ENCODE measurements at places on chromosomes 5 and 9.

- ATAC-seq, result no peak
Observed at GRCh38 chr9:19162026-19162366, 34.7 kb upstream of the PLIN2 start.

DNA sequence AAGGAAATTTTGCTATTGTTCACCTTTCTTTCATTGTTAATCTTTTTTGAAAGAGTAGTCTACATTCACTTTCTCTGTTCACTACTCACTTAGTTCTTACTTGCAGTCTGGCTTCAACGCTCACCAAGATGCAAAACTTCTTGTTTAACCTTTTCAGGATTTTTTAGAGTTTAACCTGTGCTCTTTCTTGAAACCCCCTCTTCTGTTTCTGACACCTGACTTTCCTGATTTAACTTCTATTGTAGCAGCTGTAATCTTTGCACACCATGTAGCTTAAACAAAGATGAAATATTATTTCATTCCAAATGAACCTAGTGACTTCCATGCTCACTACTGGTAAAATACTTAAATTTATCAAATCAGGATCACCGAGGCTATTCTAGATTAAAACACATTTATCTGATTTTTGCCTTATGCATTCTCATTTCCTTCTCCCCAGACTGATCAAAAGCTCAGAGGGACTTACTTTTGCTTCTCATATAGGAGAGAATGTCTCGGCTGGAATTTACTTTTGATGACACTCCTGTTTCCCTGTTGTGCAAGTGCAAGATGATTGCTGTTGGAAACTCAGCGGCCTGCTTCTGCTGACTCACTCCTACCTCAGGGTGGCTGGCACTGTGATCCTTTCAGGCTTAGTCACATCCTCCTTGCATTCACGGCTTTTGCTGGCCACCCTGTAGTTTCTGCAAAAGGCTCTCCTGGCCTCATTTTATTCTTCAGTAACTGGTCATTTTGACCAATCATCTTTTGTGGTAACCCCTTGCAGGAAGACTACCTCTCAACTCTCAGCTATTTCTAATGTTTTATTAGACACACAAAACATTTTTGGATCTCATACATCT lies 109.3 kb upstream of the IFNE start:
- ATAC-seq, result peak; percentile 100

DNA sequence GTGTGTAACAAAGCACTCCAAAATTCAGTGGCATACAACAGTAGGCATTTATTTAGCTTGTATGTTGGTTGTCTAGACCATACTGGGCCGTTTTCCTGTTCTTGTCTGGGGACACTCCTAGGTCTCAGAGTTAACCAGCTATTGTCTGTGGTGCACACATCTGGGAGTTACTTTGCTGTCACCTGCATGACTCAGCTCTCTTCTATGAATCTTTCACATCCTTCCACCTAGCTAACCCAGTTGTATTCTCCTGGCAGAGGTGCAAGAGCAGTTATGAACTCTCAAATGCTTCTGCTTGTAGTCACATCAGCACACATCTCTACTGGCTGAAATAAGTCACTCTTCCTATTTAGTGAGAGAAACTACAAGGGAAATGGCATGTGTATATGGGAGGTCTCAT lies 138.1 kb downstream of the BAAT start:
- ATAC-seq, result no peak

- peak; percentile 4 for ATAC-seq
Observed at GRCh38 chr5:107670087-107670931, 428 bp downstream of the EFNA5 start.

DNA sequence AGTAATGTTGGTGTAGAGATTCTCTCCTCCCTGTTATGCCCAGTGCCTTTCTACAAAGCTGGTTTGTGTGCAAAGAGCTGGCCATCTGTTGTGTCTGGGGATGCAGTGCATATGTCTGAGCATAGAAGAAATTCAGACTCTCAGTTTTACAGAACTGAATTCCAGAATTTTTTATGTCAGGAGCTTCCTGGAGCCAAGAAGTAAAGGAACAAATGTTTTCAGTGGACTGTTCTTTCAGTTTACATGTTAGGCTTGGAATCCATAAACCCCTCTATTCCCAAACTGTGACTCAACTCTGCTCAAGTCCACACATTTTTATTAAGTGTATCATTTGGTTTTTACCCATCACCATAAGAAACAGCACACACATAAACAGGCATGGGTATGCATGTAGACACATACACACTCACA lies 366.0 kb downstream of the BRINP1 start:
- no peak for ATAC-seq

DNA sequence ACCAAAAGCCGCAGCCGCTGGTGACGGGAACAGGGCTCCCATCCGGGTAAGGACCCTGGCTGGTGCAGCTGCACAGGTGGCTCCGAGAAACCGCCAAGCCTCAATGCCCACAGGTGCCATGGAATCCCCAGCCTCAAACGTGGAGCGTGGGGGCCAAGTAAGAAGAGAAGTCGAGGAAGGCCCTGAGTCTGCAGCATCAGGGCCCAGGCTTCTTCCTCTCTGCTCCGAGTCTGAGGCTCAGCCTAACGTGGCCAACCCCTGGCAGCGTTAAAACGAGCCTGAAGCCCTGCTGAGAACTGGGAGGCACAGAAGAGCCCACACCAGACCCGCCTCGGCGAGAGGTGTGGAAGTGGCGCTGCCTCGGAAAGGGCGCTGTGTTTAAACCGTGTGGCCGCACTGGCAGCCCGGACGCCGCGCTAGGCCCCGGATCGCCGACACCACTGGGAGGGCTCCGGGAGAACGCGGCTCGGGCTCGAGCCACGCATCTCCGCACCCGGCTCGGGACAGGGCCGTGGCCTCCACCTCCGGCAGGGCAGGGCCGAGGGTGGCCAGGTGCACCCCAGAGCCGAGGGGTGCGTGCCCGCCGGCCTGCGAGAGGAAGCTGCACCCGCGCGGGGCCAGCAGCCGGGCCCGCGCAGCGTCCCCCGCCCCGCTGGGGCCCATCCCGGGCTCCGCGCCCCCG lies 730 bp downstream of the ZMYND19 start:
- ATAC-seq, result peak; percentile 10

DNA sequence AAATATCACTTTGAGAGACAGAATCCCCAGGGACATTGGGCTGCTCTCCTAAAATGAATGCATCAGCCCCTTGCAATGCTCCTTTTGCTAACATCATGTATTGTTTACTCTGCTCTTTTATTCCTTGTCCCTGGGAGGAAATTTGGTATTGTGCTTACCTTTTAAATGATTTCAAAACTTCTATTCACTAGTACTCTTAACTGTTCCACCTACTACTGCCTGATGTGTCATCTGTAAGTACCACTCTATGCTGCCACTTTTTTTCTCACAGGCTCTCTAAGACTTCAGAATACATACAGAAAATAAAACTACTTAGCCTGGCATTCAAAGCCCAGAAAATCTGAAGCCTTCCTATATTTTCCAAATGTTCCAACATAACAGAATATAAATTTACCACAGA lies 667.2 kb downstream of the BRINP1 start:
- no peak for ATAC-seq

GRCh38 chr5:59286510-59286909 lies 607.0 kb downstream of the PDE4D start:
- no peak for ATAC-seq

GRCh38 chr5:149936044-149936699 lies 8.4 kb downstream of the PDE6A start:
- ATAC-seq, result no peak

- ATAC-seq, result no peak
Observed at GRCh38 chr5:98583586-98583985, 189.9 kb upstream of the RGMB start.

GRCh38 chr5:137932800-137933199 lies 43.5 kb downstream of the PKD2L2 start:
- ATAC-seq, result no peak

DNA sequence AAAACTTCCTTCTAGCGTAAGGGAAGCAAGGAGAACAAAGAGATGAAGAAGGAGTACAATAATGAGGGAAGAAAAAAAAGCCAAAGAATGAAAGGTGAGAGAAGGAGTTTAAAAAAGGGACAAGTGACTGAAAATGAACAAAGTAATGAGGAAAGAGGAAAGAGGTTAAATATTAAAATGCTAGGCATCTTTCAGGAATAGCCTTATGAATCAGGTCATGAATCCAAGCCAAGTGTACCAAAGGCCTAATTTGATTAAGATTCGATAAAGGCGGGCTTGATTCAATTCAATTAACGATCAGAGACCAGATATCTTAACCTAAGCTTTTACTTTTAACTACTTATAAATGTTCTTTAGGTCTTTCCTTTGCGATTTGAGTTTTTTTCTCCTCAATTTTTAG lies 141.8 kb upstream of the GNA14 start:
- no peak for ATAC-seq

- peak; percentile 82 for ATAC-seq
Observed at GRCh38 chr5:147539053-147539452, 29.2 kb upstream of the DPYSL3 start.

DNA sequence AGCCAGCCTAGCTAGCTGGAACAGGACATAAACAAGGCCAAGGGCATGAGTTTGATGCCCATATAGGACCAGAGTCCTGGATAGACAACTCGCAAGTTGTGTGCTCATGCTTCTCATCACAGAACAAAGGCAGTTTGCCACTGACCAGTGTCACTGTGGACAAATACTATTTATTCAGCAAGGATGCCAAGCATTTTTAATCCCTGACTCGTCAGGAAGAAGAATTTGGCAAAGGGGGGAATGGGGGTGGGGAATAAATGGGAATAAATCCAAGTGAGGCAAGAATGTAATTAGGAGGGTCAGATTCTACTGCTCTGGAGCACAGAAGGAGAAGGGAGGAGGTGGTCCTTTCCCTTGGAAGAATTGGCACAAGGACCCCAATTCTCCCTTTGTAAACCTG lies 46.8 kb upstream of the ANKRD55 start:
- peak; percentile 56 for ATAC-seq

- no peak for ATAC-seq
Observed at GRCh38 chr5:168109441-168109840, 182.0 kb upstream of the WWC1 start.

DNA sequence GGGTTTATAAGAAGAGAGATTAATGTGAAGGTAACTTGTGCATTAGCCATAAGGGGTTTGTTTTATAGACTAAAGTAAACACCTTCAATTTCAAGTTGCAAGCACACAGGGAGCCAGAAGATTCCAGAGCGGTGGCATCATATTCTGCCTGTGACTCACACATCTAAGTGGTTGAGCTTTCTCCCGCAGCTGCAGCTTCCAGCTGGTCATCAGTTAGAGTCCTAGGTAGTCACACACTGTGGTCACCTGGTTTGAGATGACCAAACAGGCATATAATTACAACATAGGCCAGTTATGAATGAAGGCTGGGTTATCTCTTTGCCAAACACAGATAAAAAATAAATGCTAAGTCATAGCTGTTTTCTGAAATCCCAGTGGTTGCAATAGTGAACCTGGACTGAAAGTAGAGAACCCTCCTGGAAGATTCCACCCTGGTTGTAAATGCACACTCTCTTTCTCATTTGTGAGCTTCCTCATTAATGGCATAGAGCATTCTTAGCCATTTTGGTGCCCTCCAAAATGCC lies 171.3 kb downstream of the GDNF start:
- ATAC-seq, result peak; percentile 99

DNA sequence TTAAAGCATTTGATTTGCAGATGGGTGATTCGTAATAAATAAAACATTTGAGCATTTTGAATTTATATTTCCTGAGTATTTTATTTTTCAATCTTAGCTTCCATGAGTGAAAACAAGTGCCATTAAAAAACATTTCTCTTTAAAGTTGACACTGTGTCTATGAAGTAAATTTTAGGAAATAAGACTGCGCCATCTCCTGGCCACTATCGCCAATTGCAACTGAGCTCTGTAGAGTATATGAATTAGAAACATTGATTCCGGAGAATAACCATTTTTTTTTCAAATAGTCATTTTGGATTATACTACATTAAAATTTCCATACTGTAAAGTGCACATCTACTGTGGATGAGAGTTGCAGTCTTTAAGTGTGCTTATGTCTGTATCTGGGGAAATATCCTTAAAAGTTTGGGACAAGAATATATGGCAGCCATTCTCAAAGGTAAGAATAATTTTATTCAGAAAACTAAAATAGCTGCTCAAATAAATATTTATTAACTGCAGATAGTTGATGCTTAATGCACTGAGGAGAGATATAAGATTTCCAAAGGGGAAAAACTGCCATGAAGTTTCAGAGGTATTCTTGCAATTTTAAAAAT lies 5.9 kb downstream of the DMRTA1 start:
- ATAC-seq, result peak; percentile 67

GRCh38 chr5:1462358-1462757 lies 17.1 kb upstream of the SLC6A3 start:
- no peak for ATAC-seq

DNA sequence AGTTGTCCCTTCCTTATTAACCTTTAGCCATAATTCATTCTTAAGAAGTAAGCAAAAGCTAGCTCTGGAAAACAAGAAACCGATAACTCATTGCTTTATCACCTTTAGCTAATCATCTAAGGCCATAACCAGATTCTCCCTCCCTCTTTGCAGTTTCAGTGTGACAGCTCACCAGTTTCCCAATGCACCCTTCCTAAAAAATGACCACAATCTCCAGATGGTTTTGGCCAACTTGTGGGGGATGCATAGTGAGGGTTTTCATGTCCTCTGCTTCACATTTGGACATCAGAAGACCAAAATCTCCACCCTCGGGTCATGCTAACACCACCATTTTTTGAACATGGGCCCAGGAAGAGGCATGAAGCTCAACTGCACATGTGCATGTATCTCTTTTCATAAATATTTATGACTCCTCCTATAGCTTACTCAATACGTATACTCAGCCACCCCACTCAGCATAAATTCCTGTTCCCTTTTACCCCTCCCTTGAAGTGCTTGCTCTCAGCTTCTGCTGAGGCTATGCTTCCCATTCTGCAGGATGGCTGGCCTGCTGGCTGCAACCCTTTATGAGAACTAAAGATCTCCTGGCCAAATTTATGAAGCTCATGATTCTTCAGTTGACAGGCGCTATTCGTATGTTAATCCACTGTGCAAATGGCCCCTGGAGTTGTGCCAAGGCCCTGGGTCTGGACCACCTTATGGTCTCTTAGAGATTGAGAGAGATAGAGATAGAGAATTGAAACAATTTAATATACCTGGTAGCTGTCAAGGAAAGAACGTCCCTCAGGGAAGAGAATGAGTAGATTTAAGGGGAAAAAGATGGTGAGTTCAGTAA lies 14.8 kb downstream of the PPP3R2 start:
- no peak for ATAC-seq

DNA sequence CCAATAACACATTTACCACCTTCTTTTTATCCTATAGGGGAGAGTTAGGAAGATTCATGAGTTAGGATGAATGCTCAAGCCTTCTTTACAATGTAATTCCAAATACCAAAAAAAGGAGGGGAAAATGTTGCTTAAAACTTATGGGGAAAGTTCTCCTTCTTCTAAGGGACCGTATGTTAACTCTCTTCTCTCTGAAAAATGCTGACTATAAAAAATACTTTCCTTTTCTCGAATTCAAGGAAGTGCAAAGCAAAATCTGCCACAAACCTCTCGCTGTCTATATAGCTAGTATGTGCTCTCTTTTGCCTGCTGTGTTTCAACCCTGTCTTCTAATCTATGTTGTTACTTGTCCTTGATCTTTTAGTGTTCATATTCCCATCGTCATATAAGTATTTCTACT lies 768.6 kb upstream of the C9orf72 start:
- no peak for ATAC-seq

- peak; percentile 100 for ATAC-seq
Observed at GRCh38 chr5:127092690-127093089, 19.4 kb upstream of the C5orf63 start.

- ATAC-seq, result no peak
Observed at GRCh38 chr5:103211576-103212561, 46.7 kb upstream of the MACIR start.
